AML-193 (cell line): ENCODE measurements at places on chromosomes 4 and X.

DNA sequence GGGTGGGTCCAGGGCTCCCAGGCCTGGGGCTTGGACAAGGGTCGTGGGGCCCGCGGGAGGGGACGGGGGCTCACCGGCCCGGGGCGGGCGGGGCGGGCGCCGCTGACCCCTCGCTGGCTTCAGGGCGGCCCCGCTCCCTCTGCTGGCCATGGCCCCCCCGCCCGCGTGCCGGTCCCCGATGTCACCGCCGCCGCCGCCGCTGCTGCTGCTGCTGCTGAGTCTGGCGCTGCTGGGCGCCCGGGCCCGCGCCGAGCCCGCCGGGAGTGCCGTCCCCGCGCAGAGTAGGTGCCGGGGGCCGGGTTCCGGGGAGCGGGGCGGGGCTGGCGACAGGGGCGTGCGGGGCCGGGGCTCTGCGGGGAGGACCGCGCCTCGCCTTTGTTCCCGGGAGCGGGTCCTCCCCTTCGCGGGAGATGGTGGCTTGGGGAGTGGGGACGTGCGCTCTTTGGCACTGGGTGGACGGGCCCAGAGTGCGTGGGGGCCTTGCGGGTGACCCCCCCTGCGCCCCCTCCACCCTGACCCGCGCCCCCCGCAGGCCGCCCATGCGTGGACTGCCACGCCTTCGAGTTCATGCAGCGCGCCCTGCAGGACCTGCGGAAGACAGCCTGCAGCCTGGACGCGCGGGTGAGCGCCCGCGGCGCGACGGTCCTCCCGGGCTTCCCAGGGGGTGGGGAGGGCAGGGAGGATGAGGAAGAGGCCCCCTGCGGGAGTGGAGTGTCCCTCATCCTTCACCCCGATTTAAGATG lies 16.8 kb upstream of the NAT8L start:
- no peak for DNase-seq

DNA sequence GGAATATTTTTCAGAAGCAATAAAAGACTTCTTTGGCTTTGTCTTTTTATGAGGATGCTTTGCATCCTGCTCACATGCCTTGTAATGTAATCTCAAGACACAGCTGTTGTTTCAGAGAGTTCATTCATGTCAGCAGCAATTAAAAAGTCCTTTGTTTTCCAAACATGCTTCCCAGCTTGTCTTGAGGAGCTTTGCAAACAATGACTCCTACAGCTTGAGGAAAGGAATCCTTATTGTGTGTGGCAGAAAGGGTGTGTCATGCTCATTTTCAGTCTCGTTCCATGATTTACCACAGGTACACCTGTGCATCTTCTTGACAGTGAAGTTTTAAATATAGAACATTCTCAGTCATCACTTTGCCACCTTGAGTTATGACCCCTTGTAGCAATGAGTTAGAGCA lies 139.2 kb upstream of the AADAT start:
- no peak for DNase-seq

- DNase-seq: no peak
Measured at GRCh38 chr4:101217353-101218031, 129.8 kb downstream of the PPP3CA start.

GRCh38 chrX:153644356-153645125 lies 2.5 kb upstream of the DUSP9 start:
- DNase-seq: no peak

DNA sequence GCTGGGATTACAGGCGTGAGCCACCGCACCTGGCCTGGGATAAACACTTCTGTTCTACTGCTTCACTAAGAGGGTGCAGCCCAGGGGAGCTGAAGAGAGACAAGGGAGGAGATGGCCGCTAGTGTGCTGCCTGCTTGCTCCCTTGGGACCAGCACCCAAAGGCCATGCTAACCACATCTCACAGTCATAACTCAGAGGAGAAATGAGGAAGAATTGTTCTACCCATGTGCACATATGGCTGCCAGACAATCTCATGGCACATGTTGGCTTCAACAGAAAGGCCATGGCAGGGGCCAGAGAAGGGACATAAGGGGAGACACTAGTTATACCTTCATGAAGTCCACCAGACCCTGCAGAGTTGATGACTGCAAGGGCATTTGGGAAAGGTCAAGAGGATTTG lies 22.4 kb downstream of the CLDN22 start:
- no peak for DNase-seq
